ENCODE measurements at places on chromosomes 6 and 20.

- no peak for DNase-seq
Observed at GRCh38 chr6:129906515-129907077, 45.5 kb upstream of the TMEM244 start.

- peak; percentile 92 for DNase-seq
Observed at GRCh38 chr6:108831104-108831503, 17.1 kb upstream of the ARMC2 start.

GRCh38 chr6:107542192-107542668, 52.3 kb downstream of the SOBP start:
- DNase-seq = no peak

DNA sequence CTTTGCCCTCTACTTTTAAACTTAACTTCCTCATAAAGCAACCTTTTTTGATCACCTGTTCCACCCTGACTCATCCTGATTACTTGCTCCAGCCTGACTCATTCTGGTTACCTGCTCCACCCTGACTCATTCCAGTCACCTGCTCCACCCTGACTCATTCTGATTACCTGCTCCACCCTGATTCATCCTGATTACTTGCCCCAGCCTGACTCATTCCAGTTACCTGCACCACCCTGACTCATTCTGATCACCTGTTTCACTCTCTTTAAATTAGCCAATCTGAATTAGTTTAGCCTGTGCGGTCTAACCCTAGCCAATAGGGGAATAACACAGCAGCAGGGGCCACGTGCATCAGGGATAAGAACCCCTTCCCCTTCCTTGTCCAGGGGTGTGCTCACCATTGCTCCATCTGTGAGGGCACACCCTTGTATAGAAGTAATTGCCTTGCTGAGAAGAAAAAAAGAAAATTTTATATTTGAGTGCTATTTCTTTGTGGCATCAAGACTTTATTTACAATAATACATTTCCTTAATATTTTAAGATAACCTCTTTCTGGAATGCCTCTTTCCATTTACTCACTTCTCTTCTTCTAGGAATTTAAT, 17.9 kb downstream of the HLA-G start:
- no peak for DNase-seq

- DNase-seq = no peak
Observed at GRCh38 chr6:52362443-52363227, 684 bp downstream of the PAQR8 start.

DNA sequence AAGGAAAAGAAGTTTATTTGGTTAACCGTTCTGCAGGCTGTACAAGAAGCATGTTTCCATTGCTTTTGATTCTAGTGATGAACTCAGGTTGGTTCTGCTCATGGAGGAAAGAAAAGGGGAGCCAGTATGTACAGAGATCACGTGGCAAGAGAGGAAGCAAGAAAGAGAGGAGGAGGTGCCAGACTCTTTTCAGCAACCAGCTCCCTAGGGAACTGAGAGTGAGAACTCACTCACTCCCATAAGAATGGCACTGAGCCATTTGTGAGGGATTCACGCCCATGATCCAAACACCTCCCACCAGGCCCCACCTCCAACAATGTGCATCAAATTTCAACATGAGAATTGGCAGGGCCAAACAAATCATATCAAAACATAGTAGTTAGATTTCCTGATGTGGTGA, 649.1 kb downstream of the EPM2A start:
- peak; percentile 62 for DNase-seq

GRCh38 chr20:10714236-10714975, 40.6 kb upstream of the JAG1 start:
- no peak for DNase-seq
